ENCODE measurements at places on chromosomes 5 and 9. TPM values are rescaled to one million over a fixed set of nuclear protein-coding genes. Genes with fewer than 3 reads are reported as not detected.

- H3K36me3 ChIP-seq = no peaks in the 10 kb centered on the region
- no peak overlapping the region for H3K27ac ChIP-seq
- no peak overlapping the region for H3K4me3 ChIP-seq
- DNase-seq = no peak
These were observed 1.3 kb upstream of the SUSD3 start for GRCh38 chr9:93057042-93057702.

- H3K36me3 ChIP-seq = no peaks in the 10 kb centered on the region
- H3K4me1 ChIP-seq = no peaks in the 10 kb centered on the region
- no peaks in the 10 kb centered on the region for H3K27me3 ChIP-seq
- no peak overlapping the region for H3K27ac ChIP-seq
These were observed 499.8 kb upstream of the GRIA1 start for GRCh38 chr5:152990649-152991048.

DNA sequence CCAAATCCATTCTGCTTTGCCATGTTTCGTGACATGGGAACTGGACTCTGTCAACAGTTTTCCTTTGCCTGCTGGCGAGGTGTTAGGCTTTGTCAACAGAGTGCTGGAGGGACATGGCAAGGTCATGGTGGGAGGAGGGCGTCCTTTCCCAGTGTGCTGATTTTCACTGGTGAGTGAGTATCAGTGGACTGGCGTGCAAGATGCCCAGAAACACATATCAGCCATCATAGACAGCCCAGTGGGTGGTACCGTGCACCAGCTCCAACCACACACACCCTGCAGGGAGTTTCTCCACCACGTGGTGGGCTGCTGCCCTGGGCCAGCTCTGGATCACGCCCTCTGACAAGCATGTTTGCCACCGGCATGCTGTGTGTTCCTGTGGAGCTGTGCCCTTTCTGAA is 50.0 kb upstream of the ABL1 start:
- no peaks in the 10 kb centered on the region for H3K36me3 ChIP-seq
- DNase-seq = no peak
- H3K27ac ChIP-seq = peak overlapping the region; percentile 90
- H3K4me3 ChIP-seq = no peak overlapping the region
- no peaks in the 10 kb centered on the region for H3K27me3 ChIP-seq

DNA sequence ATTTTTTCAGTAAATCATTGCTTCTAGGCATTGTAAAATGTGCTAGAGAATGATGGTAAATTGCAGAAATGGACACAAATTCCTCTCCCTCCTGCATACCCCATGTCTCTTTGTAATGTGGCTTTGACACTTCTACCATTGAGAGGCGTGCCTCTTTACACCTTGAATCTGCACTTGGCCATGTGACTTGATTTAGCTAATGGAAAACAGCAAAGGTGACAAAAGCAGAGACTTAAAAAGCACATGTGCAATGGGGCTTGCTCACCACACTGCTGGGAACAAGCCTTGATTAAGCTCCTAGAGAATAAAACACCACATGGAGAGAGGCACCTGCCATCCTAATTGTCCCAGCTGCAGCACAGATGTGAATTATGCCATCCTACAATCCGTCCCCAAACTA is 69.9 kb upstream of the NAA35 start:
- H3K27ac ChIP-seq = no peak overlapping the region
- H3K4me3 ChIP-seq = no peak overlapping the region
- peaks cover 8% of the 10 kb centered on the region for H3K4me1 ChIP-seq
- DNase-seq = no peak
- H3K27me3 ChIP-seq = no peaks in the 10 kb centered on the region

GRCh38 chr9:6880626-6881025 is 122.9 kb downstream of the KDM4C start:
- no peak overlapping the region for H3K4me3 ChIP-seq
- no peaks in the 10 kb centered on the region for H3K36me3 ChIP-seq
- H3K27ac ChIP-seq = no peak overlapping the region
- no peak for DNase-seq

The FAT2 gene
- total RNA-seq = not detected

The GBGT1 gene
- total RNA-seq = 19.1 TPM
